LoVo (cell line): ENCODE measurements at places on chromosomes 2 and 18.

GRCh38 chr2:18503376-18504228, 56.9 kb downstream of the RDH14 start:
- DNase-seq, result no peak

DNA sequence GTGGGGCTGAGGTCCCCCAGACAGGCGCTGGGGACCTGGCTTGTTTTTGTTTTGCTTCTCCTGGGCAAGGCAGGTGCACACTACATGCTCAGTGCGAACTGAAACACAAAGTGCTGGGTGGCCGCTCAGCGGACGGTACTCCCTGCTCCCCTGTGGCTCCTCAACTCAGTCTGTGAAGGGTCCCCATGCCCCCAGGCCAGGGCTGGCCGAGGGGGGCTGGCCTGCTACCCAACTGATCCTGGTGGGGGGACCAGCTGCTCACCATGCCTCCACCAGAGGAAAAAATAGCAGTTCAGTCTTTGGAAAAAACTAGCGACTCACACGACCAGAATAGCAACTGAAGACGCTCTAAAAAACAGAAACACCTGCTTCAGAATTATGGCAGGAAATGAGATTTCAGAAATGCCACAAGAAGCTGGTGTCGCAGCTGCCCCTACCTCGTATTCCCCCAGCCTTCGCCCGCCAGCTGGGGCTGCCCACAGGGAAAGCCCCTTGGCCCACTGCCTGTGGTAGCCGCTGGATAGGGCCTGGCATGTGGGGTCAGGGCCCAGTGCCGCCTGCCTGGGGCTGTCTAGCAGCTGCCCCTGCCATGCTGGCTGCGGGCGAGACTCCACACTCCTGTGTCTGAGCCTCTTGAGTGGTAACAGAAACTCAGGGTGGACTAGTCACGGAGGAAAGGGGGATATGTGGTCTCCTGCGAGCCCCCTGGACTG, 43.7 kb downstream of the MEX3C start:
- no peak for DNase-seq

DNA sequence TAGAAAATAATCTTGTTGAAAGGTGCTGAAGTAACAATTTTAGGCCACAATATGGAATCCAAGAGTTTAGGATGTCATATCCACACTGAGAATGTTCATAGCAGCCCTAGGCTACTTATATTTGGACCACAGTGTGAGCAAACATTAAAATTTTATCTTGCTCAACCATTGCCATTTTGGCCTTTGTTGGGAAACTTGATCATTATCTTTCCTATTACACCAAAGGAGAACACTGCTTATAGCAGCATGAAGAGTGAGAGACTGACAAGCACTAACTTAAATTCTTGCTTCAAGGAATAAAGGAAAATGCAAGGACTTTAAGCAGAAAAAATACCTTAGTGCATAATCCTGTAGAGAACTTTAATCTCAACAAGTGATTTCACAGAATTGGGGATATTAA, 86.3 kb upstream of the LRRTM4 start:
- DNase-seq, result no peak

GRCh38 chr2:52386433-52387030, 1354.6 kb upstream of the NRXN1 start:
- DNase-seq, result no peak

DNA sequence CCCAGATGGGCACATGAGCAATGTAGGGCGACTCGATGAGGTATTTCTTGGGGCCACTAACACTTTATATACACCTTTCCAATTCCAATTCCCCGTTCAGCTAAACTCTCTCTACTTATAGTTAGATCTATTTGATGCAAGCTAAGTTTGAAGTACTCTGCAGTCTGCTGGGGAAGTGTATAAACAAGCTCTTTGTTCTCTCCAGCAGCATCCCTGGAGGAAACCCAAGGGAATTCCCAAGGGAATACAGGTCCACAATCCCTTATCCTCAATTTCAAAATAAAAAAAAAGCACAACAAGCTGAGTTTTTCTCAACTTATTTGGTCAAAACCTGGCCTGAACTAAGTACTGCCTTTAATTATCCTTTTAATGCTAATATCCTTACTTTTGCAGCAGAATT, 433.3 kb downstream of the NBAS start:
- DNase-seq, result no peak

GRCh38 chr2:43441195-43441594, 154.6 kb downstream of the THADA start:
- DNase-seq, result no peak

- DNase-seq, result no peak
Observed at GRCh38 chr2:101741775-101742520, 44.4 kb downstream of the MAP4K4 start.

GRCh38 chr2:140643761-140644187, 1487.0 kb downstream of the LRP1B start:
- DNase-seq, result no peak

DNA sequence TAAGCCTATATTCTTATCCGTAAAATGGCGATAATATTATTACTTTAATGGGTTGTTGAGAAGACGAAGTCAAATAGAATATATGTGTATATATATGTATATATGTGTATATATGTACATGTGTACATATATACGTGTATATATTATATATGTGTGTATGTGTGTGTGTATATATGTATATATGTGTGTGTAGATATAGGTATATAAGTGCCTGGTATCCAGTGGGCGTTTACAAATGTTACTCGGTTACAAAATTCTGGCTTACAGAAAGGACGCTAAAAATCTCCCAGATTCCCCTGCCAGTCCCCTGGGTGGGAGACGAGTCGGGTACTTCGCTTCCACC, 295 bp upstream of the MTX2 start:
- DNase-seq, result no peak

- no peak for DNase-seq
Observed at GRCh38 chr2:23589739-23590138, 204.8 kb downstream of the KLHL29 start.

GRCh38 chr2:120488531-120488930, 142.6 kb downstream of the INHBB start:
- DNase-seq, result no peak

DNA sequence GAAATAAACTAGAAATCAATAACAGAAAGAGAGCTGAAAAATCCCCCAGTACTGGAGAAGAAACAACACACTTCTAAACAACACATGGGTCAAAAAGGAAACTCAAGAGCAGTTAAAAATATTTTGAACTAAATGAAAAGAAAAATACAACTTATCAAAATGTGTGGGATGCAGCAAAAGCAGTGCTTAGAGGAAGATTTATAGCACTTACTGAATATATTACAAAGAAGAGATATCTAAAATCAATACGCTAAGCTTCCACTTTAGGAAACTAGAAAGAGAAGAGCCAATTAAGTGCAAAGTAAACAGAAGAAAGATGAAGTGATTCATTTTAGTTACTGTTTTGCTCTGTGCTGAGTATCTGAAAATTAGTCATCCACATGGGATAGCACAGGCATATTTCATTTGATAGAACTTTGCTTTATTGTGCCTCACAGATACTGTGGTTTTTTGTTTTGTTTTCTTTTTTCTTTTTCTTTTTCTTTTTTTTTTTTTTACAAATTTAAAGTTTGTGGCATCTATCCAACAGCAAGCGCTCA, 17.0 kb downstream of the TGFA start:
- no peak for DNase-seq
